Activated CD4-positive, alpha-beta T cell treated with anti-CD3 and anti-CD28 coated beads, Interleukin-10, Interleukin-2, amounts not matched to agents 100 ng/mL and 50 ng/mL, durations not matched to agents 16 hours and 8 hours (primary cell): ENCODE measurements at places on chromosomes 3 and 15.

DNA sequence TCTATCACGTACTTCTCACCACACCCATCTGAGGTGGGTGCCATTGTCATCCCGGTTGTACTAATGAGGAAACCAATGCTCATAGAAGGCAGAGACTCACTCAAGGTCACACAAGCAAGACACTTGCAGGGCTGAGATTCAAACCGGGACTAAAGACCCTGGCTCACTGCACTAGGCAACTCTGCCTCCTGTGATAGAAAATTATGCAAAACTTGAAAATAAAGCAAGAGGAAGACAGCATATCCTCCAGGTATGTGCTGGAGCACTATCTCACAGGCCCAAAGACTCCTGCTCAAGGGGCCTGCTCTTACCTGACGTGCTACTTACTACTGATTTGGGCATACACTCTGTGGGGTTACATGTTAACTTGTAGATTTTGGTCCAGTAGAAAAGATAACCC, 25.6 kb downstream of the ANXA2 start:
- DNase-seq: no peak

- DNase-seq: no peak
These were observed 329.9 kb upstream of the ROBO1 start for GRCh38 chr3:80097674-80098073.

DNA sequence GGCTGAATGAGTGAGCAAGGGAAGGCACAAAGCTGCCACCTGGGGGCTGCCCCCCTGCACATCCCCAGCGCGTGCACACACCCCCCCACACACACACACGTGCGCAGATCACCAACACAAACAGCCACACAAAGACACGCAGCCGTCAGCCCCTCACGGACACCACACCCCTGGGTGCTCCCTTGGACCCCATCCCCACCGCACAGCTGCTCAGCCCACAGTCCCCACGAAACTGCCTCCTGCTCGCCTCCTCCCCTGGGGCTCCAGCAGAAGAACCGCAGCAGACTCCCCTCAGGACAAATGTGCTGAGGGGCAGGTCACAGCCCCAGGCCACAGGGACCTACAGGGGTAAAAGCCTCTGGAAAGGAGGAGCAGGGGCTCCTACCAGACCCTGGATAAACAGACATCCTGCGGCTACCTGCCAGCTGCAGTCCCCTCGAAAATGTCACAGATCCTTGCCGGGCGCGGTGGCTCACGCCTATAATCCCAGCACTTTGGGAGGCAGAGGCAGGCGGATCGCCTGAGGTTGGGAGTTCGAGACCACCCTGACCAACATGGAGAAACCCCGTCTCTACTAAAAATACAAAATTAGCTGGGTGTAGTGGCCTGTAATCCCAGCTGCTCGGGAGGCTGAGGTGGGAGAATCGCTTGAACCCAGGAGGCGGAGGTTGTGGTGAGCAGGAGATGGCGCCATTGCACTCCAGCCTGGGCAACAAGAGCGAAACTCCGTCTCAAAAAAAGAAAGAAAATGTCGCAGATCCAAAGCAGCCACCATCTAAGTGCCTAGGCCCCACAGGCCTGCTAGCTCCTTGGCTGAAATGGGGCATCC, 6.5 kb downstream of the TWF2 start:
- DNase-seq: no peak

DNA sequence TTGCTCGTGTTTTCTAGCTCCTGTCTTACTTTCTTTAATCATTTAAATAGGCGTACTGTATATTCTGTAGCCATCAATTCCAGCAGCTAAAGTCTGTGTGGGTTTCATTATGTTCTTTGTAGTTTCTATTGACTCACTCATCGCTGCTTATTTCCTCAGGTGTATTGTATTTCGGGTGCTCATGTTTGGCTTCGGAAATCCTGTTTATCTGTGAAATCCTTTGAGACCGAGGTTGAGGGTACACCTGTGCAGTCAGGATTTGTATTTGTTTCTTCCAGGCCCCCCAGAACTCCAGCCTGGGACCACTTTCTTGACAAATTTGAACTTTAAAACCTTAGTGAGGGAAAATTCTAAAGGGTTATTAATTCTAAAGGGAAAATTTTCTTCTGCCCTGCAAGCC, 2.0 kb upstream of the PAK2 start:
- no peak for DNase-seq

DNA sequence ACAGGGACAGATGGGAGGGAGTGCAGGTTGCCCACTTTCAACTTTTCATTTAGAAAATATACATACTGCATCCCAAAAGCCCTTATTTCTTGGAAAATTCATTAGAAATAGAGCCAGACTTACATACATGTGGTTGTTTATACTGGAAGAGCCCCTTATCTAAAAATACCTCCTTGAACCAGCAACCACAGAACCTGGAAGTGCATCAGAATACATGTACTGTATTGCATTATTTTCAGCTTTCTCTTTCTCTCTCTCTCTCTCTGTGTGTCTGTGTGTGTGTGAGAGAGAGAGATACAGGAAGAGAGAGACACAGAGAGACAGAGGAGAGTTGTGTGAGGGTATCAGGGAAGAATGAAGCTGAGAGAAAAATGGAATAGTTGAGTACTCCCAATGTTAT, 29.5 kb upstream of the LSAMP start:
- no peak for DNase-seq

GRCh38 chr3:181292984-181293383, 303.4 kb upstream of the DNAJC19 start:
- peak; percentile 31 for DNase-seq

- peak; percentile 91 for DNase-seq
These were observed 87.4 kb downstream of the NFKBIZ start for GRCh38 chr3:101936419-101937356.
